Glutamatergic neuron (in vitro differentiated cells): ENCODE measurements at places on chromosomes 7 and 10. TPM values are rescaled to one million over a fixed set of nuclear protein-coding genes. Genes with fewer than 3 reads are reported as not detected.

The POT1 gene
- total RNA-seq = 42.9 TPM

The BZW2 gene
- total RNA-seq = 86.7 TPM

The C10orf71 gene
- 0.12 TPM for total RNA-seq

The FGFR2 gene
- 7.4 TPM for total RNA-seq

The ASAH2 gene
- total RNA-seq = 11.3 TPM

The FXYD4 gene
- total RNA-seq = not detected

The CPVL gene
- total RNA-seq = 20.3 TPM

GRCh38 chr10:84537447-84537931 lies 209.1 kb downstream of the CCSER2 start:
- DNase-seq = peak; percentile 52

- no peak for DNase-seq
Measured at GRCh38 chr10:63986536-63986935, 465.3 kb downstream of the REEP3 start.

DNA sequence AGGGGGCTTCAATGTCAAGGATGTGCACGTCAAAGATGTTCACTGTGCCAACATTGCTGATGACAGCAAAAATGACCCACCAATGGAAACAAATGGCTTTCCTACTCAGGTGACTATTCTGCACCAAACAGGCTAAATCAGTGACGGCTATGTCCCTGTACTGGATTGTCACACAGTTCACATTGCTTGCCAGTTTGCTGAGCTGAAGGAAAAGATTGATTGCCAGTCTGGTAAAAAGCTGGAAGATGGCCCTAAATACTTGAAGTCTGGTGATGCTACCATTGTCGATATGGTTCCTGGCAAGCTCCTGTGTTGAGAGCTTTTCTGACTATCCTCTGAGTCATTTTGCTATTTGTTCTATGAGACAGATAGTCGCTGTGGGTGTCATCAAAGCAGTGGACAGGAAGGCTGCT lies 202.2 kb upstream of the ETV1 start:
- DNase-seq = no peak

DNA sequence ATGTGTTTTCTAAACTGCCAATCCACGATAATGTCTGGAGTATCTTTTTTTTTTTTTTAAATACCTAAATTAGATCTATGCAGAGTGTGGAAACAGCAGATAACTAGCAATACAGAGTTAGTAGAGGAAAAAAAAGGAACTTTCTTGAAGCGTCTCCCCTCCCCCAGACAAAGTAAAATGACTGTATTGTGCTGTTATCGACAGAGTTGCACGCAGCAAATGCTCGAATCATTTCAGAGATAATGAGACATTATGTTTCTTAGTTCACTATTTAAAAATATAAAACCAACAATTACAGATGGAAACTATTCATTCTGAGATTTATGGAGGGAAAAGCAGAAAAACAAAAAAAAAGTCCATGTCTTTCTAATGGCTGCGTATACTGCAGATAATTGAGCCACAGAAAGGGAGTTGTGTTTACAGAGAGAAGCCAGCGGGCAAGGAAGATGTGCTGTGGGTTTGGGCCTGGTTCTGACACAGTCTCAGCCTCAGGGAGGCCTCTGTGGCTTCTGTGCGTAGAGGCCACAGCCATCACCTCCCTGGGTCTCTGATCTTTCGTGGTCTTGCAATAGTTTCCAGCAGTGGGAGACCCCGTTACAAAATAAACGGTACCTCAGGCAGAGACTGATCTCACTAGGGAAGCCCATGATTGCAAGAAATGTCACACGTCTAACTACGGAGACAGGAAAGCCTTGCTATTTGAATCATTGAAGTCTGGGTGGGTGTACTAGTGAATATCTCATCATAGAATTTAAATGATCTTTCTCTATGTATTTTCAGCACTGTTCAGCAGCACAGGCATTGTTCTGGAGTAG lies 19.1 kb upstream of the KLF6 start:
- no peak for DNase-seq
